ENCODE measurements at places on chromosomes 11 and 22.

DNA sequence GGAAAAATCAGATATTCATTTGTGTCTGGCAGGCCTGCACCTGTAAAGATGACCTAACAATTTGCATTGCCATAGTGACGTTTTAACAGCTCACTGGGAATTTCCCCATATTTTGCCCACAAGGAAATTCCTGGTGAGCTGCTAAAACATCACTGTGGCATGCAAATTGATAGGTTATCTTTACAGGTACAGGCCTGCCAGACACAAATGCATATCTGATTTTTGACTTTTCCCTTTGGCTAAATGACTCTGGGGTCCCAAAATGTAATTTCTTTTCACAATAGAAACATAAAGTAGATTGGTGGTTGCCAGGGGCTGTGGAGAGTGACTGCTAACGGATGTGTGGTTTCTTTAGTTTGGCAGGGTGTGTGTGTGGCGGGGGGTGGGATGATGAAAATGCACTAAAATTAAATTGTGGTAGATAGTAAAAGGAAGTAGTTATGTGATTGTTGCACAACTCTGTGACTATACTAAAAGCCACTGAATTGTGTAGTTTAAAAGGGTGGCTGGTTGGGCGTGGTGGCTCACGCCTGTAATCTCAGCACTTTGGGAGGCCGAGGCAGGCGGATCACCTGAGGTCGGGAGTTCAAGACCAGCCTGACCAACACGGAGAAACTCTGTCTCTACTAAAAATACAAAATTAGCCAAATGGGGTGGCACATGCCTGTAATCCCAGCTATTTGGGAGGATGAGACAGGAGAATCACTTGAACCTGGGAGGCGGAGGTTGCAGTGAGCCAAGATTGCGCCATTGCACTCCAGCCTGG is 18.5 kb upstream of the FEZ1 start:
- DNase-seq, result no peak

GRCh38 chr22:43826142-43827002 is 14.3 kb upstream of the EFCAB6 start:
- no peak for DNase-seq

GRCh38 chr11:15289723-15290122 is 175.0 kb downstream of the INSC start:
- DNase-seq, result no peak

DNA sequence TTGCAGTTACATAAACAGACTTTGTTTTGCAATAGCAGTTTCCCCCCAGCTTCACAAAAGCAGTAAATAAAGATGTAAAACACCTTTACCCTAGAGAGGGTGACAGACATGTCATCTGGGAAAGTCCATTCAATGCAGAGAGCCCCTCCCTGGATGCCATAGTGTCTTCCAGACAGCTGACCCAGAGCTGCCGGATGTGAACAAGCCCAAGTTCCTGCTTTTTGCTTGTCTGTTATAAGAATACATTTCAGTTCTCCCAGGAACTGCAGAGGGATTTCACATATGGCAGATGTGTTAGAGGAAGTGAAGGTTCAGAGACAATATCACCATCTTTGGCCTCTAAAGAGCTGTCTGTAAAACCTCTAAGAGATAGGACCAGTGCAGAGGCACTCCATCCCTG is 48.9 kb downstream of the RELT start:
- DNase-seq, result no peak

DNA sequence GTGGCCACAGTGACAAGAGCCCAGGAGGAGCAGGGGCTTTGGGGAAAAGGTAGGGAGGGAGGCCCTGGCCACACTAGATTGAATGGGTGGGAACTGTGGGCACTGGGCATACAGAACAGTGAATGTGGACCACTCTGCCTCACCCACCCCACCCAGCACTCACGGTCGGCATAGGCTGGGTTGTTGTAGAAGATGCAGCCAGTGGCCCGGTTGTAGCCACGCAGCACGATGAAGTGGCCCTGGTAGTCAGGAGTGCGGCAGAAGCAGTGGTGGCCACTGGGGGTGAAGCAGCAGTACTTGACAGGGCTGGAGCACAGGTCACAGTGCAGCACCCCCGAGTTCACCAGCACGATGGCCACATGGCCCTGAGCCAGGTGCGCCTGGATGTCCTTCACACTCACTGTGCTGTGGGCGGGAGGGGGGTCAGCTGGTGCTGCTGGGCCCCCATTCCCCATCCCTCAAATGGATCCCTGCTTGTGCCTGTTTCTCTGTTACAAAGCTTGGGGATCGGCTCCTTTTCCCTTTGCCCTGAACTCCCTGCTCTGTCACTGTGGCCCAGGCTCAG is 11.2 kb downstream of the GUCD1 start:
- DNase-seq, result no peak

GRCh38 chr11:3824714-3825472 is 15.9 kb downstream of the RHOG start:
- no peak for DNase-seq

- no peak for DNase-seq
Observed at GRCh38 chr11:13055200-13055599, 46.1 kb downstream of the RASSF10 start.

GRCh38 chr22:36493690-36494110 is 12.3 kb upstream of the TXN2 start:
- DNase-seq, result no peak

- DNase-seq, result no peak
Observed at GRCh38 chr11:15871904-15872626, 484.3 kb downstream of the SOX6 start.

Data from epithelial cell of proximal tubule (primary cell).